Naive B cell (primary cell): ENCODE measurements at places on chromosomes 6 and 20. TPM values are rescaled to one million over a fixed set of nuclear protein-coding genes. Genes with fewer than 3 reads are reported as not detected.
A peak's percentile ranks its signal among the peaks of the same experiment; 100 is the strongest.

ENPP5 gene
- not detected for polyA plus RNA-seq

- H3K27ac ChIP-seq: peak overlapping the region; percentile 6
- peaks cover 24% of the 10 kb centered on the region for H3K36me3 ChIP-seq
- H3K4me1 ChIP-seq: no peaks in the 10 kb centered on the region
- H3K4me3 ChIP-seq: no peak overlapping the region
- DNase-seq: no peak
- H3K27me3 ChIP-seq: no peaks in the 10 kb centered on the region
Observed at GRCh38 chr20:3629893-3630292, 33.3 kb downstream of the GFRA4 start.

- no peak overlapping the region for H3K27ac ChIP-seq
- peaks cover 22% of the 10 kb centered on the region for H3K27me3 ChIP-seq
- H3K4me3 ChIP-seq: no peak overlapping the region
Observed at GRCh38 chr6:39891976-39892375, 42.3 kb downstream of the MOCS1 start.

BMP5 gene
- not detected for polyA plus RNA-seq

- peaks cover 51% of the 10 kb centered on the region for H3K4me1 ChIP-seq
- no peaks in the 10 kb centered on the region for H3K36me3 ChIP-seq
- peaks cover 4% of the 10 kb centered on the region for H3K27me3 ChIP-seq
- H3K27ac ChIP-seq: peak overlapping the region; percentile 100
- peak; percentile 69 for DNase-seq
- H3K4me3 ChIP-seq: peak overlapping the region; percentile 92
Observed at GRCh38 chr6:142945446-142946180, 637 bp upstream of the HIVEP2 start.

GRCh38 chr20:39004508-39004907, 42.4 kb downstream of the DHX35 start:
- no peaks in the 10 kb centered on the region for H3K27me3 ChIP-seq
- no peak overlapping the region for H3K4me3 ChIP-seq
- no peak for DNase-seq
- no peaks in the 10 kb centered on the region for H3K4me1 ChIP-seq

DDX27 gene
- 76.5 TPM for polyA plus RNA-seq
